Hematopoietic multipotent progenitor cell treated with erythropoietin and hydrocortisone succinate and interleukin-3 and kit ligand, for 15 days (in vitro differentiated cells): ENCODE measurements at places on chromosomes 7 and 10.

GRCh38 chr10:37831495-37832333 is 25.7 kb downstream of the ZNF248 start:
- DNase-seq: no peak

- DNase-seq: no peak
Measured at GRCh38 chr7:67364441-67365017, 367.9 kb downstream of the TYW1 start.

DNA sequence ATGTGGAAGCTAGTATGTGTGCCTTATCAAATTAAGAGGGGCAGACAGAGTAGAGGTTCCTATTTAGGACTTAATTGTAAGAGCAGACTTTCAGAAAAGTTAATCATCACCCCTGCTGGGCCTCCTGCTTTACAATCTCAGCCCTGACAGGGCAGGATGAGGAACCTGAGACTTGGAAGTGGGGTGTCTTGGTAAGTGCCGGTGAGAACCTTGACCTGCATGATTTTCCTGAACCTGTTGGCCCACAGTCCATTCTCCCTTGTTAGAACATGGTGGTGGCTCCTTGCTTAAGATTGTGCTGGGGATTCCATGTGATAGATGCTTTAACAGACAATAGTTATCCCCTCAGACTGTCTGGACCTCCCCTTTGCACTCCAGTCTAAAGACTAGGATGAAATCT is 141.7 kb upstream of the TMEM72 start:
- DNase-seq: no peak

DNA sequence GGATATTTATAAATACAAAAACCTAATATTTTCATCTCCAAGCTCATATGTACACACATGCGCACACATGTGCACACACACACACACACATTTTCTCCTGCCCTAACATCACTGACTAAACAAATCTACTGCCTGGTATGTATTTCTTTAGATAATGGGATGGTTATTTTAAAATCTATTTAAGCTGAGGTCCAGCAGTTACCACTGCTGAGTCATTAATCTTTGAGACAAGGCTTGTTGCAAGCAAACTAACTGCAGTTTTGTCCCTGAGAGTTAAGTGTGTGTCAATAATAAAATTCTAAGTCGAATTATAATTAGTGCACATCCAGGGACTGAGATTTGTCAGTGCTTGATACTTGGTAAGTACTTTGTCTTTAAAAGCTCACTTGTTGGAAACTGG is 135.1 kb downstream of the VPS50 start:
- no peak for DNase-seq

- DNase-seq: no peak
Measured at GRCh38 chr7:12674053-12674452, 13.4 kb upstream of the ARL4A start.

DNA sequence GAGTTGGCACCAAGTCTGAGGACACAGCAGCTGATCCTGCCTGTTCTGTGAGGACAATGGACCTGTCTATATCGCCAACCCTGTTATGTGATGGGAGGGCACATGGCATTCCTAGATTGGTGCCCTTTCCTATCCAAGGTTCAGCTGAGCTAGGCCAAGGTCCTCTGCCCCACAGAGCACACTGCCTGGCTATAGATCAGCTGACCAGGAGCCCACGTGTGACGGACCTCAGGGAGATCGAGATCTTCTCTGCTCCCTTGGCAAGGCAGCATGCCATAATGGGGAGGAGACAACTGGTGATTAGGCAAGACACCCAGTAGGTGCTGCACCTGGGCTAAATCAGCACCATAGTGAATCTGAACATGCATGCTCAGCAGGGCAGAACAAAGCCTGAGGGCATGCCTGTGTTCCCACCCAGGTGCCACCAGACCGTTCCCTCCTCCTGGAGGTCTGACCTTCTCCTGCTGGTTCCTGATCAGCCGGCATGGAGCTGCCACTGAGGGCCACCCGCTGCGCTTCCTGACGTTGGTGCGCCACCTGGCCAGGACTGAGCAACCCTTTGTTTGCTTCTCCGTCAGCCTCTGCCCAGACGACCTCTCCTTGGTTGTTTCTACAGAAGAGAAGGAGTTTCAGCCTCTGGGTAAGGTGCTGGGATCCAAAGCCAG is 93.7 kb downstream of the WDFY4 start:
- DNase-seq: no peak

GRCh38 chr10:56633876-56634452 is 272.9 kb upstream of the ZWINT start:
- DNase-seq: no peak

- no peak for DNase-seq
Measured at GRCh38 chr7:8931906-8932646, 498.7 kb downstream of the NXPH1 start.

DNA sequence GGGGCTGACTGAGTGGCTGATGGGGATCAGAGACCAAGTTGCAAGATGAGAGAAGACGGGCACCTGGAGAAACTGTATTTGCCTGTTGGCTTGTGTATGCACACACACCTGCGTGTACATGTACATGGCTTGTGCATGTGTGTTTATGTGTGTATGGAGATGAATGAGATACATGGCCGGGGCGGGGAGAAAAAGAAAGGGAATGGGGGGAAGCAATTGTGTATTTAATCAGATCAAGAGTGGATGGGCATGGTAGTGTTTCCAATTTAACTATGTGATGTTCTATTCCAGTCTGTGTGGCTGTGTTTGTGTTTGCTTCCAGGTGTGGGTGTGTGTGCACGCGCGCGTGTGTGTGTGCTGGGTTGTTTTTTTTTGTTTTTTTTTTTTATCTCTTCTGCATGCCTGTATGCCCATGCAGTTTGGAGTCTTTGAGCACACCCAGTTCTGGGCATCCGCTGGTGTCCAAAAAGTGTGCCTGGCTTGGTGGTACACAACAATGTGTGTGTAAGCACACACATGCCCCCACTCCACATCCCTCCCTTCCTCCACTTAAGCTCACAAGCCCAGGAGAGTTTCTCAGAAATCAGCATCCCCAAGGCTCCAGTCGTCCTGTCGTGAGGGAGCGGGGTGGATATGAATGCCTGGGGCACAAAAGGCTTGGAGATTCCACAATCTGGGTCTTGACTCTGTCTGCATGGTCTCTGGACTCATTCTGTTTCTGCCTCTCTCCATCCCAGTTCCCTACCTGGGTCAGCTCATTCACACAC is 2.5 kb upstream of the VGF start:
- no peak for DNase-seq
